ENCODE measurements at places on chromosomes 16 and 17. TPM values are rescaled to one million over a fixed set of nuclear protein-coding genes. Genes with fewer than 3 reads are reported as not detected.

Gene KIAA0513
- total RNA-seq = 10.4 TPM

Gene CD300H
- not detected for total RNA-seq

Gene TMEM238L
- not detected for total RNA-seq

Gene CCL17
- total RNA-seq = 0.56 TPM

Gene TBC1D3K
- not detected for total RNA-seq
